ENCODE measurements at places on chromosomes 4 and X.

DNA sequence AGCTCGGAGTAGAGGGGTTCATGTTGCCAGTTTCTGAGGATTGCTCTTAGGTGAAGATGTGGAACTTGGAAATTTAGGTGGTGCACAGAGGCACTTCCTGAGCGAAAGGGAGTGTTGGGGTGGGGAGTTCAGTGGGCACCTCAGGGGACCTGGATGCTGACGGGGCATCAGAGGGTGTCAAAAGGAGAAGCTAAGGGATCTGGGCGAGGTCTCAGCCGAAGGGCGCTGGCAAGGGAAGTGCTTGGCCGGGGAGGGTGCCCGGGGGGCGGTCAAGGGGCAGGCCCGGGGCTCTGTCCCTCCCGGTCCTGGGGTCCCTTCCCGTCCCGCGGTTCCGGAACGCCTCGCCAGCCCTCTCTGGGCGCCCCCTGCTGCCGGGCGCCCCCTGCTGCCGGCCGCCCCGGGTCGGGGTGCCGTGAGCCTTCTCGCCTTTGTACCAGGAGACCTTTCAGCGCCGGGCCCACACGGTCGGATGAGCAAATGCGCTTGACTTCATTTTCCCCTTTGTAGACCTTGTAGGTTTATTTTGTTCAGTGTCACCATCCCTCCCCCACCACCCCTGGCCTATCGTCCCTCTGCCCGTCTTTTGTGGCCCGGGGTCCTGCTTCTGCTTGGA, 3.0 kb upstream of the PHOX2B start:
- no peak for DNase-seq

DNA sequence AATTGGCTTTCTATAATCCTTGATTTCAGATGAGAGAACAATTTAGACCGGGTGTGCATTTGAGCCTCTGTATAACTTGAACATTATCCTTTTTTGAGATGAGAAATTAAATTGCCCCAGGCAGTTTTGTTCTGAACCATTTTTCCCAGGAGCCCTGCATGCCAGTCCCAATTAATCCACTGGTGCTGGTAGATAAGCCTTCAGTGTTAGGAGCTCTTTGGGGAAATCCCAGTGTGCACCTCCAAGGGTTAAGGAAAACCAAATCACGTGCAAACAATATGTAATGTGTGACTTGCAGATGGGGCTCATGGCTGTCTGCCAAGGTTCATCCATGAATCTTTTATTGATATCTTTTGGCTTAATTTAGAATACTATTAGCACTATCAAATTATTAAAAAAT, 43.2 kb downstream of the KIT start:
- no peak for DNase-seq

DNA sequence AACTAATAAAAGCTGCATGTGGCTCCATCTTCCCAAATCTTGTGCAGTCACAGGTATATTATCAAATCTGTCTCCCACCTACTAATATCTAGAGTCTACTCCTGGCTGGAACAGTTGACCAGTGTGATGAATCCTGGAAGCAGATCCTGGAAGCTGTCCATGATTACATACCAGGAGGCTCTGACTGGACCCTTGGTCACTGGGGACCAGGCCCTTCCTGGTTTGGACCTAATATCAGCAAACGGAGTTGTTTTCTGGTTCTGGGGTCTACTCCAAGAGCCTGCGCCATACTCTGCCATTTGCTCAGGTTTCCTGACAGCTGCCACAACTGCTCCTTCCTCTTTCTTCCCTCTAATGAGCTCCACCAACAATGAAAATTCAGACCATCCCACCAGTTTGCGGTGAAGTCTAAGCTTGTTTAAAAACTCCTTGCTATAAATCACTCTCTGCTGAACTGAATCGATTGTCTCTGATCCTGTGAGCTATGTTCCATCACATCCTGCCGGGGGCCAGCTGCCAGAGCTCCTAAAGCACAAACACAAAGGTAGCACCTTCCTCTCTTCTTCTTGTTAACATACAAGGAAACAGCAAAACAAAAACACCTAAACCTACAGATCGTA, 114.2 kb downstream of the PALLD start:
- DNase-seq: no peak

DNA sequence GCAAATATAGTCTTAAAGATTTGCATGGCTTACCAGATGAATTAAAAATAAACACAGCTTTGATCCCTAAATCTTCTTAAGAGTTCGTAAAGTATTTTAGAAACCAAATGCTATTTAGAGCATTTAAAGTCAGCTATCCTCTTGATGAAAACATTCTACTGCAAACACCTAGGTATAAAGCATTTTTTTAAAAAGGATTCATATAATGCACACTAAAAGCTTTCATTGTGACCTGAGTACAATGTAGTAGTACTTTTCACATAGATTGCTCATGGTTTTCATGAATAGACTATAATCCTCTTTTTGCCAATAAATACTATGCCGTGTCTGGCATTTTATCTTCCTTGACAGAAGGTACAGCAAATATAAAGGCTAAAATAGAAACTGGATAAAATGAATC, 805.1 kb upstream of the INTU start:
- DNase-seq: no peak

DNA sequence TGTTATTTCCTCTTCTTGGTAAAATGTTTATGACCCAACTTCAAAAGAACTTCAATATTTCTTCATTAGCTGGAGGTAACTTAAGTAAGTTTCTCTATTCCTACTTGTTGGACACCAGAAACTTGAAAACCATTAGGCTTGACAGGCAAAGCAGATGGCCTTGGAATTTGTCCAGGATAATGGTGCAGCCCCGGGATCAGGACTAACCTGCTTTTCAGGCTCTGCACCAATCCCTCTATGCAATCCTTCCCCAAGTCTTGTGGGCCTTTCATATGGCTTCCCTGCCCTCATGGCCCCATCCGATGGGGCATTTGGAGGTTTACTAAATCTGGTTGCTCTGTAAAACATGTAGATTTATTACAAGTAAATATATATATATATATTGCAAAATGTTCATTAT, 68.5 kb downstream of the SPINK2 start:
- no peak for DNase-seq

GRCh38 chrX:119667111-119667878, 25.7 kb downstream of the SEPTIN6 start:
- no peak for DNase-seq

- DNase-seq: no peak
These were observed 5.4 kb upstream of the DUSP9 start for GRCh38 chrX:153641627-153642026.

DNA sequence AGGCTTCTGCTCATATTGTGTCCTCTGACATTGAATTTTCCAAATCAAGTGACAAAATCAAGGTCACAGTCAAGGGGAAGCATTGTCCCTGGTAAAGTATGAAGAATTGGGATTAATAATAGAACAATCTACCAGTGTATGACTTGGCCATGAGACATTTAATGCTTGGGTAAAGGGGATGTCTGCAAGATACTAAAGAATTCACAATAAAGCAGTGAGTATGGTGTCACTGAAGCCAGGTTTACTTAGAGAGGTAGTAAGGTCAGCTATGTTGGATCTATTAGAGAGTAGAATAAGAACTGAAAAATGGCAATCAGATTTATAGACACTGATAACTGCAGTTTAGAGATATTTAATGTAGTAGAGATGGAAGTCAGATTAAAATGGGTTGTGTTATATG, 349.2 kb downstream of the BMPR1B start:
- DNase-seq: no peak

DNA sequence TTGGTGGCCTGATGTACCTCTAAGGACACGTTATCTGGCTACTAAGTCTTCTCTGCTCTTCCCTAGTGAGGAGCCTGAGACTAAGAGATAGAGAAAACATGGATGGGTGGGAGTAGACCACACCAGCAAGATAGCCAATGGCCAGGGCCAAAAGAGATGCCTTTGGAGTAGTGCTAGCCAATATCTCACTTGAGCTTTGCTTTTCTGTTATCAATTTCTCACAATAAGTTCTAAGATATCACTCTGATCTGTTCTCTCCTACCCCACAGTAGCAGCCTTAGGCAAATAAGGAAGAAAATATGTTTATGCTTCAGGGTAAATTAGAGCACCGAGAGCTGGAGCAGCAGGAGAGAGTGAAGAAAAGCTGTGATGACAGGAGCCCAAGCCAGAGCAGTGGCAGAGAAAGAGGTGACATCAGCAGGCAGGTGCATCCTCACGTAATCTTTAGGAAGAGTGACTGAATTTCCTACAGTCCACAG, 343.9 kb upstream of the NOCT start:
- DNase-seq: no peak

DNA sequence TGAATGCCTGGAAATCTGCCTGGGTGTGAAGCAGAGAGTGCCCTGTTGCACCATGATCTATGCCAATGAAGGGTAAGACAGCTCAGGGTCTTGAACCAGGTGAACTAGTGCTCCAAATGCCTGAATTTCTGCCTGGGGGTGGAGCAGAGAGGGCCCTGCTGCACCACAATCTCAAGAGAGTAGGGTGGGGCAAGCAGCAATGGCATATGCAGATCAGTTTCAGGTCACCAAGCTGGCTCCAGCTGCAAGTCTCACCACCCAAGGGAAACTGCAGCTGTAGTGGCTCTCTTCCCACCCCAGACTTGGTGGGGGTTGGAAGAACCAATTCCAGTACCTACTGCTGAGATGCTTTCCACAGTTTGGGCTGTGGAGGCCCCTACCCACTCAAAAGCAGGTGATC, 147.0 kb downstream of the SPANXN1 start:
- no peak for DNase-seq

GRCh38 chr4:89024051-89024675, 32.8 kb downstream of the FAM13A start:
- peak; percentile 15 for DNase-seq

DNA sequence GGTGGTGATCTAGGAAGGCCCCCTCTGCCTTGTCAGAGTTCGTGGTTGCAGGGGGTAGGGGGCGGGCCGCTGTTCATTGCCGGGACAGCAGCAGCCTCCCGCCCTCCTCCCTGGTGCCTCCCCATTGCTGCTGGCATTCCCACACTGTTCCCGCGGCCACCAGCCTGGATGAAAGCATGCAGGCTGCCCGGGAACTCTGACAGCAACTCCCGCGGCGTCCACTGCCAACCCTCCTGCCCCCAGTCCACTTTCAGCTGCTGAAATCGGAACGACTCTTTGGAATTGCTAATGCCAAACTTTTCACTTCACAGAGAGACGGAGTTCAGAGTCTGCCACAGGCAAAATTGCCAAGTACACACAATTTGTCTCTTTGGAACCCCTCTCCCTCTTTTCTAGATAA, 121.9 kb downstream of the BEND2 start:
- DNase-seq: no peak

- DNase-seq: no peak
These were observed 556.7 kb upstream of the BOD1L1 start for GRCh38 chr4:14184265-14184664.

DNA sequence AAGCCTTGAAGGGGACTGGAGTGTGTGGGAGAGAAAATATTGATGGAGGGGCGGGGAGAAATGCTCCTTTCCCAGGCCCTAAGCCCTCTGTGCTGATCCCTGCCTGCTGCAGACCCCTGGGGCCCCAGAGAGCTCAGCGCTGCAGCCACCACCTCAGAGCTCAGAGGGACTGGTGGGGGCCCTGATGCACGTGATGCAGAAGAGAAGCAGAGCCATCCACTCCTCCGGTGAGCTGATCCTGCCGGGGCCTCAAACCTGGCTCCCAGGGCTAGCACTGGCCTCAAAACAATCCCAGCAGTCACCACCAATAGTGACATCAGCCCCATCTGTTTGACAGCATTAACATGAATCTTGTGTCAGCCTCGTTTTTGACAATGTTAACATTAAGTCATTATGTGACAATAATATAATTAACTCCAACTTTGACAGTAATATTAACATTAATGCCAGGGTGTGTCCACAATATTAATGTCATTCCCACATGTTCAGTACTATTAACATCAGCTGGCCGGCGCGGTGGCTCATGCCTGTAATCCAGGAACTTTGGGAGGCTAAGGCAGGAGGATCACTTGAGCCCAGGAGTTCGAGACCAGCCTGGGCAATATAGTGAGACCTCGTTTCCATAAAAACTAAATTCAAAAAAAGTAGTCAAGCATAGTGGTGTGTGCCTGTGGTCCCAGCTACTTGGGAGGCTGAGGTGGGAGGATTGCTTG, 5.8 kb downstream of the WAS start:
- DNase-seq: no peak

- DNase-seq: no peak
These were observed 27.5 kb upstream of the PLS3 start for GRCh38 chrX:115533485-115533884.

GRCh38 chrX:39758791-39759525, 338.8 kb downstream of the BCOR start:
- DNase-seq: no peak

GRCh38 chrX:17812763-17813162, 48.3 kb downstream of the RAI2 start:
- DNase-seq: no peak

GRCh38 chrX:41265615-41266014, 68.3 kb upstream of the DDX3X start:
- peak; percentile 65 for DNase-seq

GRCh38 chr4:144338834-144339233, 198.3 kb upstream of the GYPA start:
- no peak for DNase-seq
